ENCODE measurements at places on chromosomes 6 and 20.

GRCh38 chr6:35173044-35173426, 31.9 kb upstream of the TCP11 start:
- DNase-seq = no peak

GRCh38 chr6:55886185-55886836, 10.9 kb upstream of the BMP5 start:
- DNase-seq = no peak

DNA sequence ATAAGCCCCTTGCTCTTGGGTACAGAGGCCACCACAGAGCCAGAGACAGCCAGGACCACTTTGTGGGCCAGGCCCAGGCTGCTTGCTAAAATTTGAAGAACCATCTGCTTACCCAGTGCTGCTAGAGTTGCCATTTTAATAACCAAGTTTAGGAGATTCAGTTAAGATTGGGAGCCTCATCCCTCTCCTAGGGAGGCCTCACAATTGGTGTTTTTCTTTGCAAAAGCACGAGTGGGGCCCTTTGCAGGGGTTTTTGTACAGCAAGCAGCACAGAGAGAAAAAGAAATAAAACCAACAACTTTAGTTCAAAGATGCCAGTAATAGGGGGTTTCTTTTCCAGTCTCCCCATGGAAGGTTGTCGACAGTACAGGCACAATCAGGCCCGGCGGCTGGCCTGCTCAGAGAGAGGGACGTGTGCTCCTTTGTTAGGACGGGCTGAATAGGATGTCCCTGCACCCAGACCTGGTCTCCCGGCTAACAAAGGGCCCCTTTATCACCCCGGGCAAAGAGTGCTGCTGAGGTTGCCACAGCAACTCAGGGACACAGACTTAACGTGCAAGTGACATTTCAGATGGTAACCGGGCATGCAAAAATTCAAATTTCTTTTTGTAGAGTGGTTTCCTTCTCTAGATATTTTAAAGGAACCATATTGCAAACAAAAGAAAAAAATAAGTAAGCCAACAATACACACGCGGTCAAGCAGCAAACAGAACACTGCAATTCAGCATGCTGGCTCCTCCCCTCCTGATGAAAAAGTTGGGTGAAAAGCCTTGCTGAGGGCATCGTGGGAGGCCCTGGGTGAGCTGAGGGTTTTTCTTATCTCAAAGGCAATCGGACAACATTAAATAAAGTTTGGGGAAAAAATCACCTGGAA, 10.5 kb upstream of the TOX2 start:
- no peak for DNase-seq

DNA sequence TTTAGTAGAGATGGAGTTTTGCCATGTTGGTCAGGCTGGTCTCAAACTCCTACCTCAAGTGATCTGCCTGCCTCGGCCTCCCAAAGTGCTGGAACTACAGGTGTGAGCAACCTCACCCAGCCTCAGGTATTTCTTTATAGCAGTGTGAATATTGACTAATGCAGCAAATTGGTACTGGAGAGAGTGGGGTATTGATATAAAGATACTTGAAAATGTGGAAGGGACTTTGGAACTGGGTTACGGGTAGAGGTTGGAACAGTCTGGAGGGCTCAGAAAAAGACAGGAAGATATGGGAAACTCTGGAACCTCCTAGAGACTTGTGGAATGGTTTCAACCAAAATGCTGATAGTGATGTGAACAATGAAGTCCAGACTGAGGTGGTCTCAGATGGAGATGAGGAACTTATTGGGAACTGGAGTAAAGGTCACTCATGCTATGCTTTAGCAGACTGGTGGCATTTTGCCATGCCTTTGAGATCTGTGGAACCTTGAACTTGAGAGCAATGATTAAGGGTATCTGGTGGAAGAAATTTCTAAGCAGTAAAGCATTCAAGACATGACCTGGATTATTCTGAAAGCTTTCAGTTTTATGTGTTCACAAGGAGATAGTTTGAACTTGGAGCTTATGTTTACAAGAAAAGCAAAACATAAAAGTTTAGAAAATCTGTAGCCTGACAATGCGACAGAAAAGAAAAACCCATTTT, 127.2 kb downstream of the DTNBP1 start:
- DNase-seq = no peak

DNA sequence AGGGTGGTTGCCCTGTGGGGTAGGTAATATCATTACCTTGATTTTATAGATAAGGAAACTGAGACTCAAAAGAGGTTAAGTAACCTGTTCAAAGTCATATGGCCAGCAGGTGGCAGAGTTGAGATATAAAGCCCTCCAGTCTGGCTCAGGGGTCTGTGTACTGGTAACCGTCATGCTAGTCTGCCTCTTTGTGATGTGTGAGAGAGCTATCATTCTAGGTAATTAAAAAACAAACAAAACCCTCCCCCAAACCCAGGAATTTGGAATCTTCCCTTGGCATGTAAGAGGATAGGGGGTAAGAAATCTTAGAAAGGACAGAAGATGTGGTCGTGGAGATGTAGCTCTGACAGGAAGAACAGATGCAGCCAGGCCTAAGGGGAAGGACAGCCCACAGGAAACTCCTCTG, 206.0 kb downstream of the CDC5L start:
- DNase-seq = no peak

GRCh38 chr20:33821270-33821836, 10.2 kb downstream of the CHMP4B start:
- no peak for DNase-seq

DNA sequence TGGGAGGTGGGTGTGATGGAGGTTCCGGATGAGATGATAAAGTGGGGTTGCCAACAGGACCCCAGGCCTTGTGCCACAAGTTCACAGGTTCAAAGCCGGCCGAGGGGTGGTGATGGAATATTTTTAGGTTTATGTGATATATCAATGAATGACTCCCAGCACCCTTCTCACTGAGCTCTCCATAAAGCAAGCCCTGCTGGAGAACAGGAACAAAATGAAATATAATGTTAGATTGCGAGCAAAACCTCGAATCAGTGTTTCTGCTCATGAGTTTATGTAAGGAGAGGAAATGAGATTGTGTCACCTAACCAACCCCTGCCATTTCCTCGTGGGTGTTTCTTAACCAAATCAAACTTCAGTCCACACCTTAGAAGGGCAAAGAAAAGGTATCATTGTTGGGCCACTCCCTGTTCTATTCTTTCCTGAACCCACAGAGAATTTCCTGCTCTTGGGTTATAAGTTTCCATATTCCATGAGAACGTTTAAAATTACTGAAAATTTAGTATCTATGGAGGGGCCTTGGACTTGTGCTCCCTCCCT, 192.2 kb upstream of the EXOC2 start:
- no peak for DNase-seq

DNA sequence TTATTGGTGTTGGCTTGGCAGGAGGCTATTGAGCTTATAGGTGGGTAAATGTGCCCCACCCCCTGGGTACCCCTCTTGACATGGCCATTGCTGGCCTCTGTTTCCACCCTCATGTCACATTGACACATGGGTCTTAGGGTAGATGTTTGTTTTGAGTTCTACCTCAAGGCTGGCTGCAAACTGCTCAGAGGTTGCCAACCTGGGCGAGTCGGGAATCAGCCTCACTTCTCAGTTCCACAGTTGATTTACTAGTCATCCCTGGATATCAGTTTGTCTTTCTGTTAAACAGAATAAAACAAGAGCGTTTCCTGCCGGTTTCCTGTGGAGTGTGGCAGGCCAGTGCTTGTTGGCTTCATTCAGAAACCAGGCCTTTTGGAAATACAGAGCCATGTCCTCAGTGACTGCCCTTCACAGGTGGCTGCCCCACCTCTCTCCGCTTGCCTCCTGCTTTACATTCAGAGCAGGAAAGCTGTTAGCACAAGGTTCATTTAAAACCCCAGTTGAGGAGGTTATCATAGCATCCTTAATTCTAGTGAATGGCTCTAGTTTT, 105.6 kb downstream of the TCP11 start:
- no peak for DNase-seq

- DNase-seq = no peak
These were observed 5.4 kb downstream of the PPDPF start for GRCh38 chr20:63525971-63526370.

- no peak for DNase-seq
These were observed 104.9 kb upstream of the LGSN start for GRCh38 chr6:63424636-63425035.

- no peak for DNase-seq
These were observed 84.5 kb upstream of the MCHR2 start for GRCh38 chr6:100078509-100078908.

- DNase-seq = no peak
These were observed 5.3 kb upstream of the PCK1 start for GRCh38 chr20:57555457-57556184.

GRCh38 chr6:9487128-9487527, 927.7 kb downstream of the TFAP2A start:
- DNase-seq = no peak

DNA sequence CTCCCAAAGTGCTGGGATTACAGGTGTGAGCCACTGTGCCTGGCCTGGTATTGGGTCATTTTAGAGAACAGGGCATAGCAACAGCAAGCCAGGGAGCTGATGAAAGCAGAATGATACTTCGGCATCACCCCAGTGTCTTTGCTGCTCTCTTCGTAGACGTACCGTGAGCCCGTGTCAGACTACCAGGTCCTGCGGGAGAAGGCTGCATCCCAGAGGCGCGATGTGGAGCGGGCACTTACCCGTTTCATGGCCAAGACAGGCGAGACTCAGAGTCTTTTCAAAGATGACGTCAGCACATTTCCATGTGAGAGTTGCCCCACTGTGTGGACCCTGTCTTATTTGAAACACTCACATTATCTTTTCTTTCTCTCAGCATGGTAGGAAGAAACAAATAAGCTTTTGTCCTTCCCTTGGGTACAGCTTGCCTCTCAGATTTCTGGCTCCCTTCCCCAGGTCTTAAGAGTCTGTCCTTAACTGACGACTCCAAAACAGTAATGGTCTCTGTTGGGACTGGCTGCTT, 15.9 kb downstream of the TAF8 start:
- DNase-seq = no peak

GRCh38 chr20:24406750-24407149, 62.7 kb upstream of the SYNDIG1 start:
- no peak for DNase-seq

GRCh38 chr20:47205577-47206123, 150.8 kb downstream of the ZMYND8 start:
- DNase-seq = no peak

DNA sequence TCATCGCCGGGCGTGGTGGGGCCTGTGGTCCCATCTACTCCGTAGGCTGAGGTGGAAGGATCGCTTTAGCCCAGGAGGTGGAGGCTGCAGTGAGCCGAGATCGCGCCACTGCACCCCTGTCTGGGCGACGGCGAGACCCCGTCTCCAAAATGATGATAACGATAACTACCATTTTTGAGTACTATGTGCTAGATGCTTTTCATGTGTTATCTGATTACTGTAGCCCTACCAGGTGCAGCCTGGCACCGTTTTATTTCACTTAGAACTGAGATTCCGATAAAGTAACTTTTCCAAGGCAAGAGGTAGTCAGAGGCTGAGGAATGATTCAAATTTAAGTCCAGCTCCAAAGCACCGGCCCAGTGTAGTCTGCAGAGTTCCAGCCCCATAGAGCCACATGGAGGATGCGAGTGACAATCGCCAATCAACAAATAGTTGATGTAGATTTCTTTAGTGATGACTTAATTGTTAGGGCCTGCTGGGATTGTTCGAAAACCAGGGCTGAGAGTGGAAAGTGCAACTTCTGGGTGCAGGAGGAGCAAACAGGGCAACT, 727 bp downstream of the ERMARD start:
- DNase-seq = no peak

- DNase-seq = no peak
These were observed 56.1 kb upstream of the PRND start for GRCh38 chr20:4665591-4665990.
